Panc1 (cell line): ENCODE measurements at places on chromosomes 2 and 18. TPM values are rescaled to one million over a fixed set of nuclear protein-coding genes. Genes with fewer than 3 reads are reported as not detected.
A peak's percentile ranks its signal among the peaks of the same experiment; 100 is the strongest.

DNA sequence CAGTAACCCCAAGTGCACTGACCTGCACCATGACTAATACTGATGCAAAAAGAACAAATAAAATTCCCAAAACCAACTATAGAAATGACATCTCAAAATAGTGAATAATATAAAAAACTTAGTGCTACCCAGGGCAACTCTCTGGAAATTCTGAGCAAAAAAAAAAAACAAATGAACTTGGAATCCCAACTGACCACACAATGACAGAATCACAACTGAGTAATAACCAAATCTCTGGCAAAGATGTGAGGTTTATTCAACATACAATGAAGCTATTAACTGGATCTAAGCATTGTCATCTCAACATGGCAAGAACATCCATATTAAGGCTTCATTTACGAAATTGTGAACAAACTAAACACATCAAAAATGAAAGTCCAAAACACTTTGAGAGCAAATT, 22.7 kb downstream of the EXOC6B start:
- H3K4me3 ChIP-seq, result no peak overlapping the region
- H3K27ac ChIP-seq, result no peak overlapping the region
- H3K36me3 ChIP-seq, result no peaks in the 10 kb centered on the region

Gene FHOD3
- total RNA-seq, result 22.7 TPM

Gene GALR1
- total RNA-seq, result not detected

Gene TTL
- total RNA-seq, result 81.5 TPM

- DNase-seq, result peak; percentile 64
- no peaks in the 10 kb centered on the region for H3K27me3 ChIP-seq
- H3K36me3 ChIP-seq, result no peaks in the 10 kb centered on the region
- H3K4me3 ChIP-seq, result no peak overlapping the region
Measured at GRCh38 chr2:157857881-157858280, 18.2 kb downstream of the ACVR1 start.

Gene SULT1C4
- total RNA-seq, result not detected

GRCh38 chr18:46917803-46918600, 600 bp downstream of the KATNAL2 start:
- peak overlapping the region; percentile 76 for H3K4me3 ChIP-seq
- H3K4me1 ChIP-seq, result peaks cover 12% of the 10 kb centered on the region
- H3K27me3 ChIP-seq, result no peaks in the 10 kb centered on the region
- peak overlapping the region; percentile 81 for H3K27ac ChIP-seq

- H3K4me3 ChIP-seq, result no peak overlapping the region
Measured at GRCh38 chr2:149825473-149825872, 237.9 kb upstream of the MMADHC start.

- peaks cover 33% of the 10 kb centered on the region for H3K4me1 ChIP-seq
- H3K36me3 ChIP-seq, result no peaks in the 10 kb centered on the region
- H3K27me3 ChIP-seq, result no peaks in the 10 kb centered on the region
- no peak for DNase-seq
Measured at GRCh38 chr2:100889286-100889685, 69.3 kb downstream of the NPAS2 start.

- H3K27me3 ChIP-seq, result no peaks in the 10 kb centered on the region
- H3K4me1 ChIP-seq, result no peaks in the 10 kb centered on the region
- H3K4me3 ChIP-seq, result no peak overlapping the region
- H3K27ac ChIP-seq, result no peak overlapping the region
- no peak for DNase-seq
- no peaks in the 10 kb centered on the region for H3K36me3 ChIP-seq
Measured at GRCh38 chr2:78175645-78176044, 653.5 kb upstream of the LRRTM4 start.

DNA sequence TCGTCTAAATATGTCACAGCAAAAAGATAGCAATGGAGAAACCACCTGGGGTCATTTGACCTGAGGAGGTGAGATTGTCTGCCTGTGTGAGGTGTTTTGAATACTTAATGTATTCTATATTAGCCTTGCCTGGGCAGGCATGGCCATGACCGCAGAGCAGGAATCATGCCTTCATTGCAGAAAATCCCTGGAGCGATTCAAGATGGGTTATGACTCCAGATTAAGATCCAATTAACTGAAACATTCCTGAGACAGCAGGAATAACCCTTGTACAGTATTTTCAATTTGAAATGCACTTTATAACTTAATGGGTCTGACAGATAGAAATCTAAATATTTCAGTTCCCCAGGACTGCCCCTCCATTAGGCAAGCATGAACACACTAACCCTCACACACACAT, 227.3 kb upstream of the RAB6C start:
- no peaks in the 10 kb centered on the region for H3K4me1 ChIP-seq
- no peaks in the 10 kb centered on the region for H3K36me3 ChIP-seq
- H3K27ac ChIP-seq, result no peak overlapping the region
- peaks cover 5% of the 10 kb centered on the region; the same call in 1 of the 2 replicates for H3K27me3 ChIP-seq
- no peak overlapping the region for H3K4me3 ChIP-seq

Gene RND3
- 45.3 TPM for total RNA-seq

Gene CPO
- total RNA-seq, result not detected

Gene DUSP11
- total RNA-seq, result 16.9 TPM

Gene ADCY3
- total RNA-seq, result 34.1 TPM

- H3K27ac ChIP-seq, result no peak overlapping the region
- H3K27me3 ChIP-seq, result no peaks in the 10 kb centered on the region
- no peak overlapping the region for H3K4me3 ChIP-seq
- DNase-seq, result no peak
Measured at GRCh38 chr2:213834746-213835145, 550.5 kb downstream of the SPAG16 start.
